GM03348 (cell line): ENCODE measurements at places on chromosomes 7 and 10.
A peak's percentile ranks its signal among the peaks of the same experiment; 100 is the strongest.

DNA sequence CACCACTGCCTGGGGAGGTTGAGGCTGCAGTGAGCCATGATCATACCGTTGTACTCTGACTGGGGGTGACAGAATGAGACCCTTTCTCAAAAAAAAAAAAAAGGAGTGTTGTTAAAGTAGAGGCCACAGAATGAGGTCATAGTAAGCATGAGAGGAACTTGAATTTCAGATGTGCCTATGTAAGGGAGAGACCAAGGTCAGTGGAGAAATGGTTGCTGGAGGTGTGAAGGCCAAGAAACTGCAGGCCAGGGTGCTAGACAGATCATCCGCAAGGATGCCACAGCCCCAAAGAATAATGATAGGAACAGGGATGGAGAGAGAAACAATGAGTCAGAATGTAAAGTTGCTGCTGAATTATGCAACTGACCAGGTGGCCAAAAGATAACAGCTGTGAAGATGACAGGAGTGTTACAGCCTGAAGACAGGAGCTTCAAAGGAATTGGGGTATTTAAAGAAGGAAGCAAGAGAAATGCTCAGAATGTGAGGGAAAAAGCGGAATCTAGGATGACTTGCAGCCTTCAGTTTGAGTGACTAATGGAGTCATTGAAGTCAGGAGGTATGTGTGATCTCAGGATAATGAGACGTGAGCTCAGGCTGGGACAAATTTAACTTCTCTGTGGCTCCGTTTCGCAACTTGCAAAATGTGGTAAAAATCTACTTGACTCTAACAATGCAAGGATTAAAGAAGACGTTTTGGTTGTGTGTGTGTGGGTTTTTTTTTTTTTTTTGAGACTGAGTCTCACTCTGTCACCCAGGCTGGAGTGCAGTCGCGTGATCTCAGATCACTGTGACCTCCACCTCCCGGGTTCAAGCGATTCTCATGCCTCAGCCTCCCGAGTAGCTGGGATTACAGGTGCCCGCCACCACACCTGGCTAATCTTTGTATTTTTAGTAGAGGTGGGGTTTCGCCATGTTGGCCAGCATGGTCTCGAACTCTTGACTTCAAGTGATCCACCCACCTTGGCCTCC lies 22.2 kb downstream of the TYW1B start:
- peak; percentile 62 for DNase-seq

DNA sequence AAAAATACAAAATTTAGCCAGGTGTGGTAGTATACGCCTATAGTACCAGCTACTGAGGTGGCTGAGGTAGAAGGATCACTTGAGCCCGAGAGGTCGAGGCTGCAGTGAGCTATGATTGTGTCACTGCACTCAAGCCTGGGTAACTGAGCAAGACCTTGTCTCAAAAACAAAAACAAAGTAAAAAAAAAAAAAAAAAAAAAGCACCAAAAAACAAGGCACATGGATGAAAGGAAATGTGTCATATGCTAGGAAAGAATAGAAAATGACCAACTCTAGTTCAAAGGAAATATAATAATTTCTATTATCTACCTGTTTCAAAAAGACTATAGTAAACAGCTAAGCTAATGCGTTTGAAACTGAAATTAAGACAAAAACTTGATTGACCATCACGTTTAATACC lies 33.8 kb downstream of the UBE2H start:
- no peak for DNase-seq

- DNase-seq: peak; percentile 69
Observed at GRCh38 chr7:100034871-100035510, 14.6 kb upstream of the ZSCAN21 start.

- no peak for DNase-seq
Observed at GRCh38 chr7:20441991-20442441, 111.3 kb downstream of the ITGB8 start.

- peak; percentile 100 for DNase-seq
Observed at GRCh38 chr10:72273410-72274212, at the start of gene DDIT4. Gene DDIT4, plus strand, starts transcription at chr10:72273924. Its CDS starts 293 bp downstream, at chr10:72274217.

DNA sequence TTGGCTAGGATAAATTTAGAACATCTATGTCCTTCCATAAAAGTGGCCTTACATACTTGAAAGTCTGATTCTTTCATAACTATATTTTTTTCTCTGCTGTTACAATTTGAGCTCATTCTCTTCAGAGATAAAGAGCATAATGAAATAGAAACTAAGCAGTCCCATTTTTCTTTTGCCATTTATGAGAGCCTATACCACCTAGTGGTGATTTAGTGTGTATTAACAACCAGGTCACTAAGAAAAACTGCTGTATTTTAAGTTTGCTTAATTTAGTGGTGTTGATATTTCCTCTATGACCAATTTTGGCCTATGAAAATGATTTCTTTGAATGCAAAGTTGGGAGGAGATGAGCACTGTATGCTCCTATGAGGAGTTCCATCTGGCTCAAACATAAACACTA lies 88.7 kb upstream of the ZWINT start:
- DNase-seq: no peak

GRCh38 chr10:88256013-88256680 lies 327.0 kb downstream of the RNLS start:
- DNase-seq: no peak

DNA sequence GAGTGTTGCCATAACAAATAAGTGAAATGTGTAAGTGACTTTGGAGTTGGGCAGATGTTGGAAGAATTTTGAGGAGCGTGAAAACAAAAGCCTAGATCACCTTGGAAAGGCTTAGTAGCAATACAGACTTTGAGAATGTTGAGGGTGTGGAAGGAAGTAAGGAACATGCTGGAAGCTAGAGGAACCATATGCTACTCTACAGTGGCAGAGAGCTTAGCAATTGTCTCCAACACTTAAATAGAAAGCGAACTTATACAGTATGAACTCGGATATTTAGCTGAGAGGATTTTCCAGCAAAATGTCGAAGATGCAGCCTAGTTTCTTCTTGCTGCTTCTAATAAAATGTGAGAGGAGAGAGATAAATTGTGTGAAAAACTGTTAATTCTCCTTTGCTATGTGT lies 271.2 kb downstream of the ADRA2A start:
- no peak for DNase-seq

DNA sequence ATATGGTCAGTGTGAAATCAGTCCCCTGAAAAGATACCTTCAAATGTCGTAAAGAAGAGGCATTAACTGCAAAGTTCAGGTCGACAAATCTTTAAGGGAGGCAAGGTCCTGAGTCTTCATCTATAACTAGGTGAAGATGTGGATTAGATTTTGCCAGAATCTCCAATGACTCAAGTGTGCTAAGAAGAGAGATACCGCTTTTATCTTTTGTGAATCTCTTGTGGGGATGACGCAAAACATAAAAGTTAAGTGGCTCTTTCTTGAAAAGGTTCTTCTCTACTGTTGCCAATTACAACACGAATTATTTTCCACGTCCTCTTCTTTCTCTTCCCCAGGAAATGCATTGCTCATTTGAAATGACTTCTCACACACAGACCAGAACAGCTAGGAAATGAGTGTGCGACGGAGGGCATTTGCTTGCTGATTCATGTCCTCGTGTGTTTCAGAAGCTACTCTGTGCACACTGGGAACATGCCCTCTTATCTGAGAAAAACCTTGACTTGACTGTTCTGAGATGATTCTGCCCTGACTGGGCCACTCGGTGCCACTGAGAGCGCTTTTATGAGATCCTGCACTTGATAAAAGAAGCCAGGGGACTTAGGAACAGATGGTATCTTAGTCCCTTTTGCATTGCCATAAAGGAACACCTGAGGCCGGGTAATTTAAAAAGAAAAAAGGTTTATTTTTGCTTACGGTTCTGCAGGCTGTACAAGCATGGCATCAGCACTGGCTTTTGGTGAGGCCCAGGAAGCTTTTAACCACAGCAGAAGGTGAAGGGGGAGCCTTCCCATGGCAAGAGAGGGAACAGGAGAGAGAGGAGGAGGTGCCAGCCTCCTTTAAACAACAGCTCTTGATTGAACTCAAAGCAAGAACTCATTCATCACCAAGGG lies 169.5 kb upstream of the PFKP start:
- no peak for DNase-seq

DNA sequence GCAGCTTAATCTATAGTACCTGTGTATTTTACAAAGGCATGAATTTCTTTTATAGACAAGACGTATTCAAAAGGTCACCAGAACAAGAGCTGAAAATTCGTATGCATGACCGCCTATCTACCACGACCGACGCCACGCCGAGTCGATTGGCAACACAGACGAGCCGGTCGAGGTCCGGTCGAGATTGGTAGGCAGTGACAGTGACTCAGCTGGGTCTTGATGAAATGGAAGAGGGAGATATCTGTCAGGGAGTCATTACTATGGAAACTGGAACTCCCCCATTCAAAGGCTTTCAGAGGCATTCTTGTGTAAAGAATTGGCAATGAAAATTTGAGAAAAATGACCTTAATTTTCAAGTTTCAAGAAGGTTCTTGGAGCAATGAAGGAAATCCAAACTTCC lies 2.1 kb downstream of the ATP5MK start:
- no peak for DNase-seq

- no peak for DNase-seq
Observed at GRCh38 chr10:54769051-54769450, 32.0 kb downstream of the PCDH15 start.

GRCh38 chr10:132421847-132422751 lies 25.1 kb downstream of the PWWP2B start:
- no peak for DNase-seq

DNA sequence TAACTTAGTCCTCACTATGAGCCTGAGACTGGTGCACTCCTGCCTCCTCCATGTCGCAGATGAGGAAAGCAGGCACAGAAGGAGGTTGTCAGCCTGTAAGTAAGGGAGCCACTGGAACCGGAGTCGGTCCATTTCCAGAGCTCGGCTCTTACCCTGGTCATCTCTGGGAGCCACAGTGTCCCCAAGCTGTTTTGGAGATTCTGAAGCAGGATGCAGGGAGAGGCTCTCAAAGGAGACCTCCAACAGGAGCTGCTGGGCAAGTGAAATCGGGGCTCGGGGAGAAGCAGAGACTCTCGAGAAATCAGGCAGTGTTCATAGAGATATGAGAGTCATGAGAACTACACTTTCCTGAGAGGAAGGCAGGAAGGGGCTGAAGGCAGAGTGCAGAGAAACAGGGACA lies 39.0 kb downstream of the VSTM4 start:
- no peak for DNase-seq

DNA sequence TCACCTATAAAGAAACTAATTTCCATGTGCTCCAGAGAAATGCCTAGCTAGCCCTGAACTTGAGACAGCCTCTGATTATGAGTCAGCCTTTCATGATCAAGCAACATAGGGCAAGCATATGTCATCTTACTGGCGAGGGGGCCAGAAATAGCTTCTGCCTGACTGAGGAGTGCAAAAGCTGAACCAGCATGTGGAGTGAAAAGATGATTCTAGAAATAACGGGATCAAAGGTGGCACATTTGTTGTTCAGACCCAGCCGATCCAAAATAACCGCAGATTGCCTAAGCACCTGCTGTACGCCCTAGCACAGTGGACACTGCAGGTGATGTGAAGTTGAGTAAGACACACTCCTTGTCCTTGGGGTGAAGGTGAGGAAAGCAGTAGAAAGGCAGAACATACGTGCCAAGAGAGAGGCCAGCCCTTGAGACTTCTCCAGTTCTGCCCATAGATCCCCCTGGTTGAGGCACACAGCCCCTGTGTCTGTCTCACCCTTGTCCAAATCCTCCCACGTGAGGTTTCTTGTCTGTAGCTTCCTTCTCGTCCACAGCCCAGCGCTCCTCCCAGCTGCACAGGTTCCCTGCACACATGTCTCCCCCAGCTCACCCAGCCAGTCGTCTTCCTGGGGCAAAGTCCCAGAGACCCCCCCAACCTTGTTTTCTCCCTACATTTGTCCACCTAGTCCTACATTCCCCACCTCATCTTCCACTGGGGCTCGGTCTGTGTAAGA lies 2.8 kb upstream of the BCL7B start:
- DNase-seq: peak; percentile 82

- no peak for DNase-seq
Observed at GRCh38 chr7:101580596-101580995, 48.5 kb downstream of the MYL10 start.

- no peak for DNase-seq
Observed at GRCh38 chr10:28738200-28738599, 60.9 kb downstream of the BAMBI start.

GRCh38 chr7:25759748-25760147 lies 392.2 kb upstream of the NFE2L3 start:
- DNase-seq: no peak

- DNase-seq: no peak
Observed at GRCh38 chr7:117076426-117076943, 123.2 kb downstream of the ST7 start.

- peak; percentile 16 for DNase-seq
Observed at GRCh38 chr7:79137942-79138341, 315.5 kb downstream of the MAGI2 start.

- no peak for DNase-seq
Observed at GRCh38 chr10:9175200-9175599, 1120.7 kb downstream of the GATA3 start.

GRCh38 chr10:104540181-104540580 lies 100.9 kb upstream of the SORCS3 start:
- DNase-seq: no peak

- no peak for DNase-seq
Observed at GRCh38 chr7:94041529-94041928, 37.4 kb upstream of the BET1 start.

DNA sequence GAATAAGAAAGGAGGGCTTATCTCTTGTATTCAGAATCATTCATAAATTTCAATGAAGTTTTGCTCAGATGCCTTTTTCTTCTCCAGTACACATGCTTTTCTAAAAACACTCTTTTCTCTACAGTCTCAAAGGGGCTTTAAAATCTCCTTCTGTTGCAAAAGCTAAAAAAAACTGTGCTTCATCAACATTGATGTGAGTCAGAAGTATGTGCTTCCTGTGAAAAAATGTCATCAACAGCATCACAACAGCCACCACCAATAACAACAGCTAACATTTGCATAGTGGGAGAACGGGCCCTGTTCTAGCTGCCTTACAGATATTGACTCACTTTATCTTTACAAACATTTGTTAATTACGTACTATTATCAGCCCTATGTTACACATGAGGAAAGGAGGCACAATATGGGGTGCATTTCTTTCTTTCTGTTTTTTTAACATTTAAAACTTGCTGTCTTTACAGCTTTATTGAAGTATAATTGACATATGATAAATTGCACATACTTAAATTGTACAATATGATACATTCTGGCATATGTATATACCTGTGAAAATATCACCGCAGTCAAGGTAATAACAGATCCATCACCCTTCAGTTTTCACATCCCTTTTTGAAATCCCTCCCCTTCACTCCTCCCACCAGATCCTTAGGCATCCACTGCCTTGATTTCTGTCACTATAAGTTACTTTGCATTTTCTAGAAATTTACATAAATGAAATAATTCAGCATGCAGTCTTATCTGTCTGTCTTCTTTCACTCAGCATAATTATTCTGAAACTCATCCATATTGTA lies 1605.4 kb upstream of the LRRTM3 start:
- no peak for DNase-seq

DNA sequence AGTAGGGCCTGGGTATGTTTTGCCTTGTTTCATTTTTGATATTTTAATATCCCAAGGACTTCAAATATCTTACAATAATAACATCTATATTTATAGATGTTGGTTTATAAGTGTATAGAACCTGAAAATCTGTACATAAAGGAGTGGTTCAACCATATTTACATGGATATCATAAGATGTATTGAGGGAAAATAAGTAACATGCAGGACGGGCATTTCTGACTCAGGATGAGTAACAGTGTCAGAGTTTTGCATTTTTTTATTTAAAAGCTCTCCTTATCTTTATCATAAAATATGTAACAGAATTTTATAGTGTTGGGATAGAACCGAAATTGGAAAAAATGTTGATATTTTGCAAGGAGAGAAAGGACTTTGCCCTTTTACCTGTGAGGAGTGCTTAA lies 1438.7 kb downstream of the REEP3 start:
- DNase-seq: no peak
